ENCODE measurements at places on chromosomes 7 and 10.

GRCh38 chr7:143516981-143517380 is 39.3 kb downstream of the TAS2R41 start:
- no peak for DNase-seq

DNA sequence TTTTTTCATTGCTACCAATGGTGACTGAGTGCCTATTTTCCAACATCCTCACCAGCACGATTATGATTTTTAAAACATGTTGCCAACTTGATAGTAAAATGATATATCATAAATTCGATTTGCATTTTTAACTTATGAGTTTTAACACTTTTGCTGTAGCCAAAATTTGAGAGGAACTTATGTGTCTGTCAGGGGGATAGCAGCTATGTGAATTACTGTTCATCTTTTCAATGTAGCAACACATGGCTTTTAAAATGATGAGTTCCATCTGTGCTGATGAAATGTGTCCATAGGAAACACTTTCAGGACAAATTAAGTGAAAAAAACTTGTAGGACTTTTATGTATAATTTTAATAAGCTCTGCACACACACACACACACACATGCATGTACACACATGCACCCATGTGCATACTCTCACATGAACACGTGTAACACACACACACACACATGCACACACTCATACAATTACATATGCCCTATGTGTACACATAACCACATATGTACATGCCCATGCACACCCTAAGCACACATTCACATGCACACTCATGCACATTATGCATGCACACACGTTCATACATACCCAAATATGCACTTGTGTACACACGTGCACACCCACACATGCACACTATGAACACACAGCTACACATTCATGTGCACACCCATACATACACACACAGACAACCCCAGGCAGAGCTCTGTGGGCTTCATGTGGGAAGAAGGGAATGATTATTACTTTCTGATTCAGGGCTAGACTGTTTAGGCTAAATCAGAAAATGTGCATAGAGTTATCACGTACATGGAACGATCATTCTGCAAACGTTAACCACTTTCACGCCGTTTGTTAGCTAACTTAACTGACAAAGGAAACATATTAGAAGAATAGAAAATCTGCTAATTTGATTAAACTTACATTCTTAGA is 68.9 kb downstream of the C10orf143 start:
- DNase-seq, result no peak

DNA sequence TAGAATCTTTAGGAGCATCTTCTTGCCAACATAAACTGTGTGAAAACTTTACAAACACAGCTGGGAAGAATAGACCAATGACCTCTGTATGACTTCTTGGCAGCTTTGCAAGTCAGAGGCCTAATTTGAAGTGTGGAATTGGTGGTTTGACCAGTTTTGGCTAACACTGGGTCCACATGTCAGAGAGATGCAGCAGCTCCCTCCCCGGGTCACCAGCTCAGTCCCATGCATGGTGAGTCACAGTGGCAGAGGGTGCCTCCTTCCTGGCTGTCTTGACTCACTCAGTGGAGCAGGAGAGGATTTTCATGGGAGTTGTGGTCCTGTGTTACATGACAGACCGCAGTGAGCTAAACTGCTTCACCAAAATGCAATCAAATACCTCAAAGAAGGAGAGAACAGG is 8.2 kb upstream of the STARD3NL start:
- no peak for DNase-seq

GRCh38 chr7:1749864-1750466 is 79.9 kb downstream of the ELFN1 start:
- no peak for DNase-seq

DNA sequence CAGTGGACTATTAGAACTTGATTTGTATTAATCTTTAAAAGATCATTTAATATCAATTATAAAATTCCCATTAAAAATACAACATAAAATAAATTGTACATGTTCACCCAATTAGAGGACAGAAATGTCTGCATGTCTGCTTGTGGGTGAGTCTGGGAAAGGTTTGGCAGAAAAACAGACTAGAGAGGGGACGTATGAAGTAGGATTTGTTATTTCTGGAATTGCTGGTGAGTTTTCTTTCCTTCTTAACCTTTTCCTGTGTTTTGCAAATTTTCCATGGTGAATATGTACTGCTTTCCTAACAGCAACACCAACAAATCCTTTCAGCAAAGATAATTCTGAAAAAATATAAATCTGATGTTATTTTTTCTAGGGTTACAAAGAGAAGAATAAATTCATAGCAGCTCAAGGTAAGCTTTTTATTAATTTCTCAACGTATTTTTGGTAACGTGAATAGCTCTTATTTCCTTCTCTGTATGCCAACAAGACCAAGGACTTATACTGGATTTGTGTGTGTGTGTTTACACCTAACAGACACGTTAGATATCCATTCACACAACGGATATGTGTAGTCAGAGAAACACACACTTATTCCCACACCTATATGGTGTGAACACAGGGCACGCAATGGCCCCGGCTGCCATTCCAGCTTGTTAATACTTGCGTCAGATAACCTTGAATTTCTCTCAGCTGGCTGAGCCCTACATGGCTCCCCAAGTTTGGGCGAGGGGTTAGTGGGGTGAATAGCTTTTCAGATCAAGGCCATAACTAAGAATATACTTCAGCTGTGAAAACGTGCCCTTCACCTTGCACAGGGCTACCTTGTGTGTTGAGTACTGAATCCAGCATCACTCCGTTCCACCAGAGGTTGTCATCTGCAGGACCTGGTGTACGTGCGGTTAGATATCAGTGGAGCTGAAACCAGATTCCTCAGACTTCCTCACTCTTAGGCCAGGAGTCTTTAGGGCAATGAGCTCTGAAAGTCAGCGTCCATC is 64.6 kb downstream of the MKI67 start:
- DNase-seq, result no peak

DNA sequence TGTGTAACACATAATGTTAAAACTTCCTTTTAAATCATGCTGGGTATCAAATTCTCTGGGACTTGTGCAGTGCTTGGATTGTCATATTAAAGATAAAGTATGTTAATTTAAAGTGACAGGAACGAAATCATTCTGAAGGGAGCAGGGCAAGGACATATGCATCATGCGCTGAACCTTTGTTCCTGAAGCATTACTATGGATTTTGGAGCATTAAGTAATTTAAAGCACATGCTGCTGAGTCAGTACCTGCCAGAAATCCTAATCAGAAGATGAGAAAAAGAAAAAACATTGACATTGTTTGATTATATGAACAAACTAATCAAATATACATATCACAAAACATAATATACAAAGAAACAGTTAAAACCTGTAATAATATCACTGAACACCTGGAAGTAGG is 101.4 kb downstream of the MICU1 start:
- DNase-seq, result no peak

DNA sequence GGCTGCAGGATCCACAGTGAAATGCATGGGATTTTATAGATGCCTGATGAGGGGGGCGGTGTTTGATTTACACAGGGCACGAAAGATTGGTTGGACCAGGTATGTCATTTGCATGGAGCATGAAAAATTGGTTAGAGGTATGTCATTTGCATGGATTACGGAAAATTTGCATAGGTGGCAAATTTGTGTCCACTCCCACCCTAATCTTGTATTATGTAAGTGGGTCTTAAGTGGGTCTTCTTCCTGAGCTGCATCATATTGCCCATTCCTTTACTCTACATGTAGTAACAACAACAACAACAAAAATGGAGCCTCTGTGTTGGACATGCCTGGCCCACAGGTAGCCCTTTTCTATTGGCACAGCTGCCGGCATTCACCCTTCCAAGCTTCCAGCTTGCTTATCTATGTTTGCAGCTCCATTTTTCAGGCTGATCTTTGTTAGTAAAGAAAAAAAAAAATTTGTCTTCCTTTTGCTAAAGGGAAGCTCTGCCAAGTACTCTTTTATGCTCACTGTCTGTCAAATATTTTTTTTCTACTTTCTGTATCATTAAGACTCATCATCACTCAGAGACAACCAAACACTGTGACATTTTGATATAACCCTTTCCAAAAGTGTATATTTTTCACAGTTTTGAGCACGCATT is 10.3 kb upstream of the ZNF273 start:
- no peak for DNase-seq

DNA sequence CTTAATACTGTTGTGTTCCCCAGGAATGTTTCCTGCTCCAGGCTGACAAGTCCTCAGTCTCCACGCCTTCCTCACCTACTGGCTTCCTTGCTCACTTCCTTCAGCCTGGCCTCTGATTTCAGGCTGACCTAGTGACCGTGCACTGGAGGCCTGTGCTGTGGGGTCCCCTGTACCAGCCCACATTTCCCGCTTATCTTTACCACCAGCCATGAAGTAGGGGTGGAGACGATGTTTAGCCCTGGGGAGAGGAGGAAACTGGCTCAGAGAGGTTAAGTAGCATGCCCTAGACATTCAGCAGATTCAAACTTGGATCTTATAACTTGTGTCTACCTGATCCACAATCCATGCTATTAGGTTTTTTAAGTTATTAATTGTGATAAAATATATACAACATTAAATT is 4.8 kb upstream of the ZNF488 start:
- DNase-seq, result no peak

DNA sequence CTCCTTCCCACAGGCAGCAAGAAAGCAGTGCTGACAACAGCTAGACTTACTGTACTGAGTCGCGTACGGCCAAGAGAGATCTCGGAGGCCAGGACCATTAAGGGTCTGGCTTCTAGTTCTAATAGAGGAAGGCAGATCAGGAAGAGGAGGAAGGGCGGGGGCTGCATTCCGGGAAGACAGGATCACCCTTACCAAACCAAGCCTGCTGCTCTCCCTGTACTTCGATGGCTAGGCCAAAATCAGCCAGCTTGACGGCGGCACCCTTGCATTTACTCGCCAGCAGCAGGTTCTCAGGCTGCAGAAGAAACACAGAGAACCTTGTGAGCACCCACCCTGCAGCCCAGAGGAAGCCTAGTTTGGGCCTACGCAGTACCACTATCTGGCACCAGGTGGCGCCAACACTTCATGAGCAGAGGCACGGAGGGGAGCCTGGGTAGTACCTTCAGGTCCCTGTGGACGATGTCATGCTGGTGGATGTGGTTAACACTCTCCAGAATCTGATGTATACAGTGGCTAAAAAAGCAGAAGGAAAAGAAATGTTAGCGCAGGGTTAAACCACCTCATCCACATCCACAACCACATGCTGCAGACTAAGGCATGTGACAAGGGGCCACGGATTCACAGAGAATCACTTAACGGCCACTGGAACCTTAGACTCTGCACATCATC is 25.4 kb downstream of the CAMK2G start:
- DNase-seq, result peak; percentile 95

GRCh38 chr10:30581779-30582380 is 47.7 kb downstream of the LYZL2 start:
- no peak for DNase-seq

- no peak for DNase-seq
Measured at GRCh38 chr10:66627156-66627555, 298.7 kb upstream of the LRRTM3 start.

- DNase-seq, result no peak
Measured at GRCh38 chr7:34240417-34240816, 335.1 kb downstream of the BMPER start.

- no peak for DNase-seq
Measured at GRCh38 chr7:27873981-27874957, 134.3 kb downstream of the TAX1BP1 start.

DNA sequence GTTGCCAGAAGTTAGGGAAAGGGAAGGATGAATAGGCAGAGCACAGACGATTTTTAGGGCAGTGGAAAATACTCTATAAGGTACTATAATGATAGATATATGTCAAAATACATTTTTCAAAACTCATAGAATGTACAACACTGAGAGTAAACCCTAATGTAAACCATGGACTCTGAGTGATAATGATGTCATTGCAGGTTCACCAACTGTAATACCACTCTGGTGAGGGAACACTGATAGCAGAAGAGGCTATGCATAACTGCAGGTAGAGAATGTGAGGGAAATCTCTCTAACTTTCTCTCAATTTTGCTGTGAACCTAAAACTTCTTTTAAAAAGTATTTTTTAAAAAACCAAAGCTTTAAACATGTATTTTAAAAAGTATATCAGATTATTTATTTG is 22.1 kb downstream of the POT1 start:
- no peak for DNase-seq

DNA sequence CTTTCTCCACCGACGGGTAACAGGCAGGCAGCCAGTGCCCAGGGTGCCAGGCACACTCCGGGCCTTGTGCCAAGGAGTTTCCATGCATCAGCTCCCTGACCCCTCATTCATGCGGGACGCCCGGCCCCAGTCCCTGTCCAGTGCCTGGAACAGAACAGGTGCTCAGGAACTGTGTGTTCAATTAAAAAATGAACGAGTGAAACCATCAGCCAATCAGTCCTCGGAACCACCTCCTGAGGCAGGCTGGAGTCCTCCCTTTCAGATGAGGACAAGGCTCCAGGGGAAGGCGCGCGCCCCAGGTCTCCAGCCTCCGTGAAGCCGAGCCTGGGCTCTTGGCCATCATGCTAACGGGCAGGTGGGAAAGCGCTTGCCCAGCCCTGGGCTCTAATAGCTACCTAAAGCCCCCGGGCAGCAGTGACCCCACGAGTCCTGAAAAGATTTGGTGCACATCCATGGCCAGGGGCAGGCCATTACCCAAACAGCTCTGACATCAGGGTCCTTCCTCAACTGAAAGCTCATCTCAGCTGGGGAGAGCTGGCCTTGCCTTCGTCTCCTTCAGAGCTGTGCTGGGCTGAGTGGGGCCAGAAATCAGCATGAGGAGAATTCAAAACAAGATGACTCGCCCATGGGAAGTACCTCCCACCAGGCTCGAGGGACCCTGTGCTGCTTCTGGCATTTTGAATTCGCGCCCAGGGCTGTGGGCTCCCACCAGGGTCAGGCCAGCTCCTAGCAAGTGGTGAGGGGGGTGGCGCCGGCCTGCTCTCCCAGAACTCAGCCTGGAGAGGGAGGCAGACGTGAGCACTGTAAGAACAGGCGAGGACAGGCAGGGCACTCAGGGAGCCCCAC is 200.5 kb downstream of the MAD1L1 start:
- no peak for DNase-seq

GRCh38 chr10:13978533-13979115 is 352.1 kb downstream of the FRMD4A start:
- no peak for DNase-seq

GRCh38 chr7:13848681-13849131 is 140.8 kb downstream of the ETV1 start:
- DNase-seq, result no peak

GRCh38 chr10:3702056-3702546 is 82.9 kb downstream of the KLF6 start:
- no peak for DNase-seq

DNA sequence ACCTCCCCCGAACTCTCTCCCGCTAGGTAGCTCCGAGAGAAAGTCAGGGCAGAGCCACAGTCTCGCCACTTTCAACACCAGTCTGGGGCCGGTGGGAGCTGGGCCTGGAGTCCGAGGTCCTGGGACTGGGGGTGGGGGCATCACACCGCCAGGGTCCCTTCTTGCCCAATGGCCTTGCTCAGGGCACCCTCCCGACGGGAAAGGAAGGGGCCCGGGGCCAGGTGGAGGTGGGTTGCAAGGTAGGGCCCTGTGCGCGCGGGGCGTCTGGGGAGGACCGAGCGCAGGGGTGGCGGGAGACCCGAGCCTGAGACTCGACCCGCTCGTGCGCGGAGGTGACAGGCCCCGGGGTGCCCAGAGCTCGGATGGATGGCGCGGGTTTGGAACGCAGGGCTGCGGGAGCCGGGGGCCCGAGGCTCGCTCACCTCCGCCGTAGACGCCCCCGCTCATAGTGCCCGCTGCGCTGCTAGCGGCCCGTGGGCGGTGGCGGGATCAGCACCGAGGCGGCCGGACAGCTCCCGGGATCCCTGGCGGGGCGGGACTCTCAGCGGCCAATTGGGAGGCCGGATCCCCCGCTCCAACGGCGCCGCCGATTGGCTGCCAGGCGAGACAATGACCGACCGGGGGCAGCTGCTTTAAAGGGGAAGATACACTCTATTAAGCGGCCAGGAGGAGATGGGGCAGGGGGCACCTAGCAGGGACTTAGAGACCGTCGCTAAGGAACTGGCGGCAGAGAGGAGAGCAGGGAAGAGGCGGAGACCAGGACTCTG is at the start of gene ACTL6B:
TSS of gene ACTL6B (minus strand) at position 541 of the 767 bp plus-strand sequence. CDS start at position 447, 94 bp downstream.
- DNase-seq, result no peak
